ENCODE measurements at places on chromosomes 6 and 20.

GRCh38 chr6:36428911-36429310 lies 13.7 kb downstream of the PXT1 start:
- no peak for DNase-seq

GRCh38 chr6:169502445-169502844 lies 199.4 kb downstream of the WDR27 start:
- DNase-seq: no peak

DNA sequence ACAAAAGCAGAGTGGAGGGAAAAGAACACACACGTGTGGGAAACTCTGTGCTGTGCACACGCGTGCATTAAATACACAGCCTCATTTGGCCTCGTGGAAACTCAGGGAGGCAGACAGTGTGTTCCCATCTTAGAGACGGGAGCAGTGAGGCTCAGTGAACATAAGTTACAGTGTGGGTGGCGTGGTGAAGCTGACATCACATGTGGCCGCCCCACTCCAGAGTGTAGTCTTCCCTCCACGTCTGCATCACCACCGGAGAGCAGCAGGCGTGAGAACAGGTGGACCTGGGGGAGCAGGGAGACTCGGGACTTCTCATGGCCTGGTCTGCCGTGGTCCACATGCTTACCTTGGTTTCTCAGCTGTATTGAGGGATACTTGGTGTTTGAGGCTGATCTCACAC lies 51.7 kb downstream of the THBS2 start:
- no peak for DNase-seq

- no peak for DNase-seq
Observed at GRCh38 chr6:37580176-37580955, 80.7 kb upstream of the CCDC167 start.

DNA sequence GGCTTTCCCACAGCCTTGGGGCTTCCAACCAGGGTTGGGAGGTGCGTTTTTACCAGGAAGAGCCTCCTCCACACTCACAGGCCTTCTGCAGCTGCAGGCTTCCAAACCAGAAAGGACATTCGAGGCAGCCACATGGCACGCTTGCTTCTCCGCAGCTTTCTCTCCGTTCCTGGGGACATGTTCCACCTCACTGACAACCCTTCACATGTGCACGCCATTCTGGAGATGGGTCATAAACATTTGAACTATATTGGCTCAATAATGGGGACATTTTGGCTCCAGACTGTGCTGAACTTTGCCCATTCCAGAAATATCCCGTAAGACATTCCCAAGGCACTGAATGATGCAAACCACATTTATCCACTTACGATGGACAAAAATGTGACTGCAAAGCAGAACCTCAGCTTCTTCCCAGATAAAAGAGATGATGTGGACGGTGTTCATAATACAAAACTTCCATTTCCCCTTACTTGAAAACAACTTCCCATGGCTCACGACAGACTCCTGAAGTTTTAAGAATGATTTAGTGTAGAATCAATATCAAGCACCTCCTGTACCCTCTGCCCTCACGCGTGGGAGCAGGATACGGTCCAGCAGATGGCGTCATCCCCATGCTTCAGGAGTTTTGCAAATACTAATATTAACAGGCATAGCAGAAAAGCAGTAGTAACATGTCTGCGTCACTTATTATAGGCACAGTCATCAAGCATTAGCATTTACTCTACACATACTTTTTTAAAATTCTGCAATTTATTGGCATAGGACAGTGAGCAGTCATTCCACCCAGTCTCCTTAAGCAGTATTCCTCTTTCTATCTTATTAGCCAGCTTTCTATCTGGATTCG lies 25.4 kb upstream of the FOXF2 start:
- peak; percentile 36 for DNase-seq

DNA sequence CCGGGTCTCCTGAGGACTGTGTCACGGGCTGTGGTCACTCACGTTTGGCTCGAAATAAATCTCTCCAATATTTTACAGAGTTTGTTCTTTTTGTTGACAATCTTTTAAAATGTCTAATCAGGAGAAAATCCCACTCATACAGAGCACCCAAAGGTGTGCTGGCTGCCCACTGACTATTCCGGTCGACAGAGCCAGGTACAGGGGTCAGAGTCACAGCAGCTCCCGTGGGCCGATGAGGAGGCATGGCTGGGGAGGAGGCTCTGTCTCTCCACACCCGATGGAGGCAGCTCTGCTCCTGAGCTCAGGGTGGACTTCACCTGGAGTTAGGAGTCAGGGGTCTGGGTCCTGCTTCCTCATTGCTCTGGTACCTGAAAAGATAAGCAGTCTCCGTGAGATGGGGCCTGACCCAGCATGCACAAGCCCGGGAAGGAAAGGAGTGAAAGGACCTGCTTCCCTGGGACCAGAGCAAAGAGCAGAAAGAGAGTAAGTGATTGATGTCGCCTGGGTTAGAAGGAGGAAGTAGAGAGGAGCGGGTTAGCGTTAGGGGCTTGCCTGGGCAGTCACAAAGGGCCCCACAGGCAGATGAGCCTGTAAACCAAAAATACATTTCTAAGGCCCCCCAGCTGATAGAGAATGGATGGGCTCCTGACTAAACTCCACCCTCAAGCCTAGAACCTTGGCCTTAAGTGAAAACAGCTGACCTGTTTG lies 53.5 kb upstream of the UNC93A start:
- no peak for DNase-seq

DNA sequence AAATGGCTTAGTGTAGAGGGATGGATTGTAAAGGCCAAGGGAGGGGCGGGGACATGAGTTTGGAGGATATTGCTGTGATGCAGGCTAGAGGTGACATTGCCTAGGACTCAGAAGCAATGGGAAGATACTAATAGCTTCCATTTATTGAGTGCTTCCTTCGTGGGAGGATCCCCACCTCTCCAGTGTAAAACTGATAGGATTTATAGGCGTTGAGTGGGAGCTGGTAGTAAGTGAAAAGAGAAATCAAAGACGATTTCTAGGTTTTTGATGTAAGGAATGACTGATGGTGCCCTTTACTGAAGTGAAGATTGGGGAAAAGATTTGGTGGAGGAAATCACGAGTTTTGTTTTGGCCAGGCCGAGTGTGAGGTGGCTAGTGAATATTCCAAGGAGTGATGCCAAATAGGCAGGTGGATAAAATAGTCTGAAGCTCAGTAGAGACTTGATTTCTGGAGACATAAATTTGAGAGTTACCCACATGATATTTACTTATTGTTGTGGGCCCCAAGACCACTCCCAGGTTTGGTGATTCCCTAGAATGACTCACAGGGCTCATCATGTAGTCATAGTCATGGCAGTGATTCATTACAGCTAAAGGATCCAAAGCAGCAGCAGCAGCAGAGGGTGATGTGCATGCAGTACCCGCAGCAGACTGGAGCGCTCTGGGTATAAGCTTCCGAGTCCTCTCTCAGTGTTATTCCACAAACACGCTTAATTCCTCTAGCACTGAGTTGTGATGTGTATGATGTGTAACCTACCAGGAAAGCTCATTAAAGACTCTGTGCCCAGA lies 10.2 kb downstream of the RPRD1B start:
- DNase-seq: no peak

DNA sequence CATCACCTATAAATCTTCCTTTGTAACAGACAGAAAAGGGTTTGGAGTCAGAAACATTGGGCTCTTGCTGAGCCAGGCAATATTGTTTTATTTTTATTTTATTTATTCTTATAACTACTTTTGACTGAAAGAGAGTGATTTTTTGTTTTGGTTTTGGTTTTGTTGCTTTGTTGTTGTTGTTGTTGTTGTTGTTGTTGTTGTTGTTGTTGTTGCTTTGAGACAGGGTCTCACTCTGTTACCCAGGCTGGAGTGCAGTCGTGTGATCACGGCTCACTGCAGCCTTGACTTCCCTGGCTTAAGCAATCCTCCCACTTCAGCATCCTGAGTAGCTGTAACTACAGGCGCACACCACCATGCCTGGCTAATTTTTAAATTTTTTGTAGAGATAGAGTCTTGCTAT lies 15.0 kb upstream of the SLC13A3 start:
- DNase-seq: no peak
